ENCODE measurements at places on chromosomes 11 and 22.

DNA sequence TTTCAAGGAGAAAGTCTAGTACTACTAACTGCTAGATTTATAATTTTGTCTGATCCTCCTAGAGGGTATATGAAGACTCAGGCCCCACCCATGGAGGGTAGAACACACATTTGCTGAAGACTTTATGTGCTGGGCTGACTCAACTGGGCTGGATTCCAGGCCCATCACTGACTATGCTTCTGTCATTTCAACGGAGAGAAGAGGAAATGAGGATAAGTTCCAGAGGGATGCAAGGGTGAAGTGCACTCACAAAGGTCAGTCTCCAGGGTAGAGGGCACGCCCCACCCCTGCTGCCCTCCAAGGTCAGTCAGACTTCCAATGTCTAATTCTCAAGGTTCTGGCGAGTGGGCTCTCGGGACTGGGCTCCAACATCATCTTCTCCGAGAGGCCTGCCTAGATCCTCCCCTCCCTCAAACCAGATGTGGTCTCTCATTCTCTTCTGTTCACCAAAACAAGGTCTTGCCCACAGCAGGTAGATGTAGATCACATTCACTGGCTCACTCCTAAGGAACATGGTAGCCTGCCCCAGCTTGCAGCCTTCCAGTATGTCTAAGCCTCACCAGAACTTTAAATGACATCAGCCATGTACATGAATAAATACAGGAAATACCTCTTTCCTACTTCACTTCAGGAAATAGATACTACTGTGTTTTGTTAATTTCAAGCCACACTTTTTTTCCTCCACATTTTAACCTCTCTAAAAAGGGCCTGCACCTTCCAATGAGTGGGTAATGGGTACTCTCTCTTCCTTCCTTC is 7.3 kb upstream of the C11orf86 start:
- DNase-seq: no peak

GRCh38 chr11:96960476-96960875 is 570.7 kb downstream of the JRKL start:
- DNase-seq: no peak

DNA sequence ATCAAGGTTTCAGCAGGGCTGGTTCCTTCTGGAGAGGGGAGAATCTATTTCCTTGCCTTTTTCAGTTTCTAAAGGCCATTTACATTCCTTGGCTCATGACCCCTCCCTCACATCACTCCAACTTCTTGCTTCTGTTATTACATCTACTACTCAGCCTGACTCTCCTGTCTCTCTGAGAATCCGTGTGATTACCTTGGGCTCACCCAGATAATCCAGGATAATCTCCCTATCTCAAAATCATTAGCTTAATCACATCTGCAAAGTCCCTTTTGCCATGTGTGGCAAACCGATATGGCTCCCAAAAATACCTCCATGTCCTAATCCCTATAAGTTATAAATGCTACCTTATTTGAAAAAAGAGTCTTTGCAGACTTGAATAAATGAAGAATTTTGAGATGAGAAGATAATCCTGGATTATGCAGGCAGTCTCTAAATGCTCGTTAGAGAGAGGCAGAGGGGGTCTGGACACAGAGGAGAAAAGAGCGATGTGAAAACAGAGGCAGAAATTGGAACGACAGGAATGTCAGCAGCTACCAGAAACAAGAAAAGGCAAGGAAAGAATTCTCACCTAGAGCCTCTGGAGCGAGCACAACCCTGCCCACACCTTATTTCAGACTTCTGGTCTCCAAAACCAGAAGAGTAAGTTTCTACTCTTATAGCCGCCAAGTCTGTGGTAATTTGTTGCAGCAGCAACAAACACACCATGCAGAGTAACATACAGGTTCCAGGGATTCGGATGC is 23.6 kb upstream of the ARHGAP32 start:
- no peak for DNase-seq

- DNase-seq: no peak
Measured at GRCh38 chr11:99351624-99352023, 330.9 kb downstream of the CNTN5 start.

DNA sequence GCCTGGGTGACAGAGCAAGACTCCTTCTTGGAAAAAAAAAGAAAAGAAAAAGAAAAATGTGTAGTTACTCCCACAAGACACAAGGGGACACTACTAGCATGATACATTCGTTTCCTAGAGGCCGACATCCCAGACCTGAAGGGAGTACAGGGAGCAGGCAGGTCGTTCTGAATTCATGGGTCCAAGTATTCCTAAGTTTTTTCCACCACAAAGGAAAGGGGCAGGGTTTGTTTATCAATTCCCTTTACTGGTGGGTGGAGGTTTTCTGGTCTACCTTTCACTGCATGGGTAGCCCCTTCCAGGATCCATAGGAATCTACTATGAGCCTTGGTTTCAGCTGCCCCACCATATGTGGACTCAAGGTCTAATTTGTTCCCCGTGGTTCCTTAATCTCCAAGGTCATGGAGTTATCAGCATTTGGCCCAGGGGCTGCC is 11.8 kb downstream of the TIGD3 start:
- no peak for DNase-seq

- no peak for DNase-seq
Measured at GRCh38 chr22:44436736-44437135, 61.3 kb downstream of the RTL6 start.

DNA sequence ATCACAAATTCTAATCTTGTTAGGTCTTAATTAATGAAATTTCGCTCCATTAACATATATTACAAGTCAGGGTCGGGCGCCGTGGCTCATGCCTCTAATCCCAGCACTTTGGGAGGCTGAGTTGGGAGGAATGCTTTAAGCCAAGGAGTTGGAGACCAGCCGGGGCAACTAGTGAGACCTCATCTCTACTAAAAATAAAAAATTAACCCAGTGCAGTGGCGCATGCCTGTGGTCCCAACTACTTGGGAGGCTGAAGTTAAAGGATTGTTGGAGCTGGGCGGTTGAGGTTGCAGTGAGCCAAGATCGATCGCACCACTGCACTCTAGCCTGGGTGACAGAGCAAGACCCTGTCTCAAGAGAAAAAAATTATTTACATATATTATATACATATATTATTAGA is 1.9 kb downstream of the TMA7B start:
- DNase-seq: no peak

- DNase-seq: no peak
Measured at GRCh38 chr11:73085189-73085875, 56.8 kb downstream of the FCHSD2 start.

DNA sequence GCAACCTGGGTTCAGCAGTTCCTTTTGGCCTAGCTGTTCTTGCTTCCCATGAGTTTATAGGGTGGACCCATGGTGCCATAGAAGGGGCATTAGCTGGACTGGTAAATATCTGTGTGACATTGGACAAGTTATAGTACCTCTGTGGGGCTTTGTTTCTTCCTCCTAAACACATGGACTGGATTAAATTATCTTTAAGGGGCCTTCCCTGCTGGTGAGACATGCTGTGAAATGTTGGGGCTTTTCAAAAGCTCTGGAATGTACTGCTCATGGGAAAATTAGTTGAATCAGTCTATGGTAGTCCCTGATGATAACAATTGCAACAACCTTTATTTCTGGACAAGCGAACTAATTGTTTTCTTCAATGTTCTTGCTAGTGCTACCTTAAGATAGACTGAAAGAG is 276.2 kb downstream of the BLID start:
- DNase-seq: no peak

DNA sequence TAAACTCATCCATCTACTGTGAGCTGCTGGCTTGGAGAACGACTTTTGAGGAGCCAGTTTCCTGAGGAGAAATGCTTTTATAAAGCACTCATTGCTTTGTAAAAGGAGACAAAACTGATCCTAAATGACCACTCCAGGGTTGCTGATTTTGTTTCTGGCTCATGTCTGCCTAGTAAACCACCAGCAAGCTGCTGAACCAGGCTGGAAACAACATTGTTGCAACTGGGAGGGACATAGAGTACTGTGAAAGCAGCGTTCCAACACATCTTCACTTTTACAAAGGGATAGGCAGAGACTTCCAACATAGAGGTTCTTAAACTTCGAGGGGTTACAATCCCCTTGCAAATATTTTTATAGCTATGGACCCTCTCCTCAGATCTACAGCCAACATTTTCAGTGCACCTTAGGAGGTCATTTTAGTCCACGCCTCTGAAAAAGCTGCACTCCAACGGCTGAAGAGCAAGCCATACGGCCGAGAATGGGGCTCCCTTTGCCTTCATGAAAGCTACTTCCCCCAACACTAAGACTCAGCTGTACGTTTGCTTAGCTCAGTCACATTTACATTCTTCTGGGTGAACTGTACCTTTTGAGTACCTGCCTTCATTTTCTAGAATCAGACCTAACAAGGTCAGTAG is 54.7 kb downstream of the PANX1 start:
- DNase-seq: no peak

DNA sequence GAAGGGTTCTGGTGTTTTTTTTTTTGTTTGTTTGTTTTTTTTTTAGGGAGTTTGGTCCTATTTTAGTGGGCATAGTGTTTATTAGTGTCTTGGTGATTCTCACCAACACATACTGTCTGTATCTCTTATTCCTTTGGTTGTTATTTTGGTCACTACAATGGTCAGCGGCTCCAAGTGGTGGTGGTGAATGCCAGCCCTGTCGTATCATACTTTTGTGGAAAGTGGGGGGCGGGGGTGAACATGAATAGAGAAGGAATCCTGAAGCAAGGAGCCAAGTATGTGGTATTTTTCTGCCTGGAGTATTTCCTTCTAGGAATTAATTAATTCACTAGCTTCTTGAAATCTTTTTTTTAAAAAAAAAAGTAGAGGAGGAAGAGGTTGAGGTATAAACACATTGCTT is 79.6 kb downstream of the GRK3 start:
- DNase-seq: no peak

DNA sequence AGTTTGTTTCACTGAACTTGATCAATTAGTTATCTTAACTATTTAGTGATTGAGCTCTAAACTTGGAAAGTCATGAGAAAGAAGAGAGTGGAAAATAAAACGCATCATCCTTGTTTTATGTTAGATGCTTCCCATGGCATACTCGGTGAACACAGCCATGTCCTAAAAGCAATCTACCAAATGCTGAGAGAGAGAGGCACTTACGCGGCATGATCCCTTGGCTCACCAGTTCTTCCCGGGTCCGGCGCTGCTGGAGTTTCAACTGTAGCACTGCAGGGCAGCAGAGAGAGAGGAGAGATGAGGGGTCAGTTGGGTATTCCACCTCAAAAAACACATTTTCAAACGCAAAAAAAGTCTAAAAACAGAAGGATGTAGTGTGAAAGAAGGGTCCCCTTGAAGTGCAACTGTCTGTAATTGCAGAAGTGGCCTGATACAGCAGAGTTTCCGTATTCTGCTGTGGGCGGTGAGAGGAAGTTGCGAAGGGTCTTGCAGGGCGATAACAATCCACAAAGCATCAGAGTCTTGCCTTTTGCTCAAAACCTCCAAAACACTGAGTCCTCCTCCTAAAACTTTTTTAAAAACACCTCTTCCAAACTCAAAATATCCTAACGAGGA is 92.7 kb downstream of the SGSM3 start:
- no peak for DNase-seq

DNA sequence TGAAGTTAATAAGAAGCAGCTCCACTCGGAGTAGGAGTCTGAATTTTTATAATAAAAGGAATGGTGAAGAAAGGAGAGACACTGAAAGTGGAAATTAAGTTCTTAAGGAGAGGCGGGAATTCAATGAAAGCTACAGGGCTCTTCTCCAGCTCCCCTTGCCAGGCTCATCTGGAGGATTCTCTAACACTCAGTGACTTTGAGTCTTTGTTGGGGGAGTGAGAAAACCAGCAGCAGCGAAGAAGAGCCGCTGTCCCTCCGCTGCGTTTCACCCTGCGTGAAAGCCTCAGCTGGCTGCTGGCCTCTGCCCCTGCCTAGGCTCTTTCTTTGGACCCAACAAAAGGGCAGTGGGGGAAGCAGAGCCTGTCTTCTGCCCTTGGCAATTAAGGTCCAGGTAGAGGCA is 113.0 kb downstream of the NTM start:
- no peak for DNase-seq
